Mucosa of descending colon (tissue), 3 donors: ENCODE measurements at places on chromosomes 7 and 10. TPM values are rescaled to one million over a fixed set of nuclear protein-coding genes. Genes with fewer than 3 reads are reported as not detected.

- DNase-seq: no peak
Observed at GRCh38 chr10:43689007-43689491, 40.4 kb upstream of the ZNF32 start.

- peak; percentile 78 for DNase-seq
Observed at GRCh38 chr7:130149281-130150139, 55.7 kb downstream of the TMEM209 start.

Gene CALHM3
- total RNA-seq: not detected

DNA sequence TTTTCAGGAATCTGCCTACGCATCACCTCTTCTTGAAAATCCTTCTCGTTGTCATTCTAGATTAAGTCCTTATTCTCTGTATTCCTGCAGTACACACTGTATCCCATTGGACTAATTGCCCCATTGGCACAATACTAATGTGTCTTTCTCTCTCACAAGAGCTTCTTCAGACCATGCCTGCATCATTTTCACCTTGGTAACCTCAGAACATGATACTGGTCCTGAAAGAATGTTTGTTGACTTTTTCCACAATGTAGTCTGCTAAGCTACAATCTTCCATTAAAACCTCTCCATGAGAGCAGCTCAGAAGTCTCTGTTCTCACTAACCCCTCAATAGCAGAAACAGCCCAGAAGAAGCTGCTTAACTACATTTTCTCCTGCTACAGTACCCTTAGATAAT lies 270.7 kb downstream of the PCDH15 start:
- DNase-seq: no peak

Gene CREB5
- 1.9 TPM for total RNA-seq

GRCh38 chr7:137169282-137169698 lies 174.2 kb downstream of the PTN start:
- DNase-seq: peak; percentile 59

Gene MSMB
- not detected for total RNA-seq

DNA sequence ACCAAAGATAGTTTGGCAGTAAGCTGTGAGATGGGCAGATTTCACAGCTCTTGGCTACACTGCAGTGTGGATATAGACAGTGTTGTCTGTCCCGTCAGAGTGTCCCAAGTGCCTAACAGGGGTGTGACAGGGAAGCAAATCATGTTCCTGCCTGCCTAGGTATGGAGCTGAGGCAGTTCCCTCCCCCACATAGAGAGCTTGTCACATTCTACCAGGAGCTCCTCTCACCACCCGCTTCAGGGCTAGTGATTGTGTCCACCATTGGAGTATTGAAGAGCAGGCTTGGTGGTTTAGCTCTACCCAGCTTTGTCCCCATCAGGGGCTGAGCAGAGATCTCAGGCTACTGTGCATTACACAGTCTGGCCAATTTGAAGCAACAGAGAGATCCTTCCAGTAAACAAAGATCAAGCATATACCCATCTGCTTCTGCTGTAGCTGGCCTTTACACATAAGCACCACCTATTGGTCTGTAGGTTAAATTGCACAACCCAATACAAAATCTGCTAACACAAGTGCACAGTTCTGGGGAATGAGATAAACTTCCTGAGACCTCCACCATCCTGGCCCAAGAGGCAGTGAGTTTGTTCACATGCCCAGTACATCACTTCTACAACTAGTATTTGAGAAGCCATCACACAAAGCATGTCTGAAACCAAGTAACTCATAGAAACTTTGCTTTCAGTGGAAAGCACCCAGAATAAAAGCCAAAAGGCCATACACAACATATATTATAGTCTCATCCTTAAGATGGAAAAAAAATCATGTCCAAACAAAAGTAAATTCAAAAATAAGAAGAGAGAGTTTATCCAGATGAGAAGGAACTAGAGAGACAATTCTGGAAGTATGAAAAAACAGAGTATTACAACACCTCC lies 67.3 kb downstream of the GLCCI1 start:
- no peak for DNase-seq

- no peak for DNase-seq
Observed at GRCh38 chr10:100888957-100889356, 23.8 kb upstream of the SLF2 start.

DNA sequence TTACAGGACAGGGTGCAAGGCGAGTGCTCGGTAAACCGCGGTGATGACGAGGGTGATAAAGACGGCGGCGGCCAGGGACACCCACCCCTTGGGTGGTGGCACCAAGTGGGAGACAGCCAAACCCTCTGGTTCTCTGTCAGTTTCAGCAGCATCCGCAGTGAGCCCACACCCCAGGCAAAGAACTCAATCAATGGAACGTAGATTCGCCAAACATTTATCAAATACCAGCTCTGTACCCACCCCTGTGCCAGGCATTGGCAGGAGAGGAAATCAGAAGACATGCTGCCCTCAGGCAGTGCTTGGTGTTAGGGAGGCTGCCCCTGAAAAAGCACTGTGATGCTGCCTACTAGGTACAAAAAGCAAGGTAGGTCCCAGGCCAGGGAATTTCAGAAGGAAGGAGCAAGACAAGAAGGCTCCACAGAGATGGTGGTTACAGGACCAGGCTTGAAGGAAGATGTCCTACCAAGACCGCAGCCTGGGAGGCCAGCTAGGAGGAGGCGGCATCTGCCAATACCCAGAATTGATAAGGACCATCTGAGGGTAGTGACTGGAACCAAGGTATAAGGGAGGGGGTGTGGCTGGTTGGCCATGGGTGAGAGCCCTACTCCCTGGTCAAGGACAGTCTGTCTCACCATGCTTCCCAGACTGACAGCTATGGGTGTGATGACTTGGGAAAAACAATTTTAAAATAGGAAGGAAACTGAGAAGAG lies 10.2 kb upstream of the PNLIPRP2 start:
- peak; percentile 34 for DNase-seq

DNA sequence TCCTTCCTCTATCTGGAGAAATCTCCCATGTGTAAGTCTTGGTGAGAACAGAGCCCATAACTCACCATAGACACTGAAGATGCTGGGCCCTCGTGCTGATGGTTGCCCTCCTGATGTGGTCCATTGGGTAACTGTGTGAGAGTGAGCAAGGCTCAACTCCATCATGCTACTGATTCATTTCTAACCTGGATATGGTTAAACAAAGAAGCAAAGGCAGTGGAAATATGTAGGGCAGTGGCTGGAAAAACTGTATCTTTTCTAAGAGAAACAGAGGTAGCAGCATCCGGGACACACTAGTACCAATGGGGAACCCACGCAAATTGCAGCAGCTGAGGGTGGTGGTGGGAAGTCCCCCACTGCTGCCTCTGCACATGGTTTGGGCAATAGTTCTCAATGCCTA lies 221.7 kb downstream of the KLF6 start:
- no peak for DNase-seq

DNA sequence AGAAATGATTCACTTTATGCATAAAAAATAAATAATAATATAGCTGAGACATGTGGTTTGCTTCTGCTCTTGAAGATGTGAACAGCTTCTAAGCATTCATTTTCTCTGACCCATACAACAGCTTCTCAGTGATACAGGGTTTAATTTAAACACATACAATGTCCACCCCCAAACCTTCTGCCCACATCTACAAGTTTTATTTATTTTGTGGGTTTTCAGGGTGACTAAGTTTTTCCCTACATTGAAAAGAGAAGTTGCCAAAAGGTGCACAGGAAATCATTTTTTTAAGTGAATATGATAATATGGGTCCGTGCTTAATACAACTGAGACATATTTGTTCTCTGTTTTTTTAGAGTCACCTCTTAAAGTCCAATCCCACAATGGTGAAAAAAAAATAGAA lies 17.2 kb downstream of the INHBA start:
- DNase-seq: no peak

Gene NKX2-3
- total RNA-seq: 4.9 TPM

Gene MYO3A
- total RNA-seq: 0.29 TPM

GRCh38 chr7:1359681-1360485 lies 99.4 kb downstream of the MICALL2 start:
- DNase-seq: peak; percentile 33

- no peak for DNase-seq
Observed at GRCh38 chr7:141533149-141533949, 17.9 kb upstream of the AGK start.

Gene DLX5
- not detected for total RNA-seq

Gene EMX2
- not detected for total RNA-seq

Gene CACNB2
- 19.8 TPM for total RNA-seq

- DNase-seq: no peak
Observed at GRCh38 chr10:11407939-11408338, 203.5 kb downstream of the USP6NL start.

GRCh38 chr10:44976352-44977198 lies 2.0 kb downstream of the DEPP1 start:
- no peak for DNase-seq

GRCh38 chr10:75395932-75396630 lies 5.5 kb downstream of the ZNF503 start:
- no peak for DNase-seq

GRCh38 chr10:109727436-109727835 lies 195.9 kb downstream of the XPNPEP1 start:
- DNase-seq: no peak

- DNase-seq: no peak
Observed at GRCh38 chr7:156474241-156474743, 166.3 kb upstream of the RNF32 start.

Gene R3HCC1L
- total RNA-seq: 22.8 TPM
